Activated CD4-positive, alpha-beta T cell treated with anti-CD3 and anti-CD28 coated beads for 1 hour (primary cell): ENCODE measurements at places on chromosomes 4 and X.

- DNase-seq = no peak
Measured at GRCh38 chr4:159219862-159220261, 117.0 kb downstream of the RAPGEF2 start.

GRCh38 chr4:181661090-181661489, 582.1 kb upstream of the TENM3 start:
- no peak for DNase-seq

- DNase-seq = no peak
Measured at GRCh38 chr4:161466316-161466715, 697.5 kb downstream of the FSTL5 start.

DNA sequence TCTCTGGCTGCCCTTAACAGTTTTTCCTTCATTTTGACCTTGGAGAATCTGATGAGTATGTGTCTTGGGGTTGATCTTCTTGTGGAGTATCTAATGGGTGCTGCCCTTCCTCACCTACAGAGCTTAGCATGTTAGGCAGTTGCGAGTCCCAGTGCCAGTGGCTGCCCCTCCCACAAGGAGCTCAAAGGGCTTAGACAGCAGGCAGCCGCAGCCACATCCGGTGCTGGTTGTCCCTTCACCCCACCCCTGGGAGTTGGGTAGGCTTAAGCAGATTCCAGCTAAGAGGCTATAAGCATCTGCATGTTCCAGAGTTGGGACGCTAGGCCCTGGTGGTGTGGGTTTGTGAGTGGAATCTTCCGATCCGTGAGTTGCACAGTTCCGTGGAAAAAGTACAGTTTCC, 322.1 kb upstream of the ARX start:
- no peak for DNase-seq

DNA sequence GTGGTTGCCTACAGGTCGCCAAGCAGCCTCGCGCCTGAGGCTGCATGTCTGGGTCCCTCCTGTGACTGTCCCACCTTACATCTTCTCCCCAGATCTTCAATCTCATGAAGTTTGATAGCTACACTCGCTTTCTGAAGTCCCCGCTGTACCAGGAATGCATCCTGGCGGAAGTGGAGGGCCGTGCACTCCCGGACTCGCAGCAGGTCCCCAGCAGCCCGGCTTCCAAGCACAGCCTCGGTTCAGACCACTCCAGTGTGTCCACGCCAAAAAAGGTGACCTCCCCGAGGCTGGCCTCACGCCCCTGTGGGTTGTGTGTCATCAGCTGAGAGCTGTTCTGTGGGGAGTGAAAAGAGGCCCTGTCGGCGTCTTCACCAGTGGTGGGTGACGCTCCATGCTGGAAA, 24.9 kb upstream of the HGFAC start:
- no peak for DNase-seq

GRCh38 chr4:174531486-174531885, 9.2 kb upstream of the HPGD start:
- DNase-seq = no peak

- no peak for DNase-seq
Measured at GRCh38 chr4:3681191-3681590, 85.0 kb upstream of the ADRA2C start.

GRCh38 chrX:124736553-124737270, 390.3 kb downstream of the SH2D1A start:
- peak; percentile 22 for DNase-seq

- no peak for DNase-seq
Measured at GRCh38 chrX:10296576-10296975, 139.8 kb downstream of the CLCN4 start.

DNA sequence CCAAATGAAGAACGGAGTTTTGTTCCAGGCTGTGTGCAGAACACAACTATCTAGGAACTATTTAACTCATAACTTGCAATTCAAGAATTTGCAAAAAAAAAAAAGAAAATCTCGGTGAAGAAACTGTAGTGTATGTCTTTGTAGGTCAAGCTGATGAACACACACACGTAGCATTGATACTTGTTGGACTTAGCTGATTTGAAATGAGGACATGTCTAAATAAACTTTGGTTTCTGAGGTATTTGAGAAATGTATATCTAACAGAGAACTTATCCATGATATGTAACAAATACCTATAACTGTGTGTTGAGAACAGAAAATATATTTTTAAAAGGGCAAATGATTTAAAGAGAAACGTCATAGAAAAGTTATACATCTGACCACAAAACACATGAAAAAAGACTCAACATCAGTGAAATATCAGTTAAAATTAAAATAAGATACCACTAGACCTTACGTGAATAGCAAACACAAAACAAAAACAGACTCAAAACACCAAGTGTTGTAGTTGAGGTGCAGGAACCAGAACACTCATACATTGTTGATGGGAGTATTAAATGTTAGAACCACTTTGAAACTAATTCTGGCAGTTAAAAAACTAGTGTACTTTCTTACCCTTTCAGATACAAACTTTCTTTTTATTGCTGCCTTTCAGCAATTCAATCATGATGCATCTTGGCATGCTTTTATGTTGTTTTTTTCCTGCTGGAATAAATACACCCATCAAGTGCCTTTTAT, 1535.8 kb upstream of the PCDH10 start:
- DNase-seq = no peak

DNA sequence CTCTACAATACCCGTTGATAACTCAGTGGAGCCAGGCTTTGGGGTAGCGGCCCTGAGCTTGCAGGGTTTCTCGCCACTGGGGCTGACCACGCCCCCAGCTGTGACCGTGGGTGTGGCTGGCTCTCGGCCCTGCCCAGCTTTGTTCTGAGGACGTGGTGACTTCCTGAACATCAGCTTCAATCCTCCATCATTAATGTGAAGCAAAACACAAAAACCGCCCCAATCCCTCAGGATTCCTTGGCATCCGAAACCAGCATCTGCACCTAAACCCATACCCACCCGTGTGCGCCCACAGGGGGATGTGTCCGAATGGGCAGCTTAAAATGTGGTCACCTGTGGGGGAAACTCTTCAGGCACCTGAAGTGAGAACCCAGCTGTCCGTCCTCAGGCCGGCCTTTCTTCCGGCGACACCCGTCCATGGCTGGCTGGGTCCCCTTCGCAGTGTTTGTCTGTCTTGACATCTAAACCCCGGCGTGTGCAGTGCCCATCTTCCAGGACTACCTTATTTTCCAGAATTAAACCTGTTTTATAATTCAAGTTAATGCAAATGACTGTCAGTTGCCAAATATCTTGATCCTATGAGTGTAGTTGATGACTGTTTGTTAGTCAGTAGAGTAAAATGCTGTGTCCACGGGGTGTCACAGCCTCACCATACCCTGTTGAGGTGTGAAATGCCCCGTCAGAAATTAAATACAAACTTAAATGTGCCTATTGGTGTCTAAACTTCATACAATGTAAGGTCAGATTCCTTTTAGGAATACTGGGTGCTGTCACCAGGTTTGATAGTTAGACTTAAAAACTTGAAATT, 27.3 kb downstream of the NELFA start:
- DNase-seq = no peak

DNA sequence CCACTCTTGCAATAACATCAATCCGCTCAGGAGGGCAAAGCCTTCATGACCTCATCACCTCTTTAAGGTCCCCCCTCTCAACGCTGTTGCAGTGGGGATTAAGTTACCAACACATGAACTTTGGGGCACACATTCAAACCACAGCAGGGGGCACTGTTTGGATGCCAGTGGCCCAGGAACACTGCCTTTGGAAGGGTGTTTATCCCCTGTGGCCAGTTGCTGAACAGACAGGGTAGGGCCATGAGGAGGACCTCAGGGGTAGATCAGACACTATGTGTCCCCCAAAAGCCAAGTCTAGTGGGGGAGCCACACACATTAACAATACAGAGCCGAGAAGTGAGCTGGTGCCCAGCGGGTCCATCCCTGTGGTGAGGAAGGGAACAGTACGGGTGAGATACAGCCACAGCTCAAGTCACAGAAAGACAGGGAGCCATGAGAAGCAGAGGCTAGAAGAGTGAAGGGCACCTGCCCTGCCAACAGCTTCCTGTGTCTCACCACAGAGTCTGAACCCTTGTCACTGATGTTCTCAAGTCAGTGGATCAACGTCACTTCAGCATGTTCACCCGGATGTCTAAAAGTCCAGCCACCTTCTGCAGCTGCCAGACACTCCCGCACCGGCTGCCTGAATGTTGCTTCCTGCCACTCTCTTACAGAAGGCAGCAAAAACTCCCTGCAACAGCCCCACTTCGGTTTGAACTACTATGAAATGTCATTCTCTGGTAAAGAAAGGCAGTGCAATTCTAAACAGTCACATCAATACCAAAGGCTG, 19.9 kb upstream of the MXD4 start:
- DNase-seq = peak; percentile 66

DNA sequence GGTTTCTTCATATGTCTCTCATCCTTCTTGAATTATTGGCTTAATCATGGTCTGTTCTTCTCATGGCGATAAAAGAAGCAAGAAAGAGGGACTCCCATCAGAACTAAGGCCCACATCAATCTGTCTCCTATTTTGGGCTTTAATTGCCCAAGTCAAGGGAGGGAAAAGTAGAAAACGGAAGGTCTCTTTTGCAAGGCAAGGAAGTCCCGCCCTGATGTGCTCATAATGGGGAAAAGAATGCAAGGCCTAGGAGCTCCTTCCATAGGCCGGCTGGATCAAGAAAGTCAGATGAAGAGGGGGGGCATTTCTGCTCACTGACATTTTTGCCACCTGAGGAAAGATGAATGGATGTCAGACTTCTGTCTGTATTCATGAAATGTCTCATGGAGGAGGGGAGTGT, 127.7 kb upstream of the RPS6KA3 start:
- DNase-seq = no peak

DNA sequence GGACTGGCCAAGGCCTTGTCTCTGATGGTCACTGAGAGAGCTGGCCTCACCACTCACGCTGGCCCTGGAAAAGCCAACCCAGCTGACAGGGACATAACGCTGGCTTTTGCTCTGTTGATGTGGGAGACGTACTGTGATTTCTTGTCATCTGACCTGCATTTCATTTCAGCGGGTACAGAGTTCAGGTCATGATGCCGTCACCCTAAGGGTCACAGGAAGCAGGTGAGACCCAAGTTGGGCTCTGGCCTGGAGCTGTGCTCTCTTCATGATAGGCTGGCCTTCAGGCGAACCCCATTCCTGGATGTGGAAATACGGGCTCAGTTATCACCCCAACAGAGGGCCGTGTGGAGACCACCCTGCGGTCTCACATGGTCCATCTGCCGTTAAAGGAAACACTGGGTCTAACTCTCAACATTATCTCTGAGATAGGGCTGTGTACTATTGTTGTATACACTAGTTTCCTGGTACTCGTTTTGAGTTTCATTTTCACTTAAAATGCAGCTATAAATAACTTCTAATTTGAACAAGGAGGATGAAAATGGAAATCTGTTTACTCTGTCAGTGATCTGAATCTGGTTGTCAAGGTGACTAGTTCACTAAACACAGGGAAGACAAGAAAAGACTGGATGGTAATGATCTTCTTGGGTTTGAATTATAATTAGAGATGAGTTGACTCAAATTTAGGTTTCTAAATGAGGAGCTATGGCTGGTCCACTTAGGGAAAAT, 89.1 kb downstream of the TBC1D9 start:
- no peak for DNase-seq

GRCh38 chrX:132393992-132394391, 94.8 kb downstream of the MBNL3 start:
- DNase-seq = no peak

GRCh38 chr4:184819786-184820185, 6.0 kb downstream of the ACSL1 start:
- DNase-seq = no peak

DNA sequence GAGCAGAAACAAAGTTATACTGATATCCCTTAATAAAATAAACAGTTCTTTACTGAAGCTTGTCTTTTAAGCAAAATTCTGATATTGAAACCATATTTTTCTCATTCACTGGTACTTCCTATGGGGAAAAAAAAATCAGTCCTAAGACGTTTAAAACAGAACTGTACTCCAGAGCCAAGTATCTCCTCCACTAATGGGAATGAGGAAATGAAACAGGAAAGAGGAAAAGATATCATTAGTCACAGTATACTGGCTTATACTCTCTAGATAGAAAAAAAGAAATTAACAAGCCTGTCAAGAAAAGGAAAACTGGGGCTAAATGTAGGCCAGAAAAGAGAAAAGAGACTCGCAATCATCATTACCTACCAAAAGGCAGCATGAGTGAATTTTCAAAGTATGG, 252.7 kb downstream of the CENPC start:
- DNase-seq = no peak
